ENCODE measurements at places on chromosomes 6 and 20.

- no peak for DNase-seq
Observed at GRCh38 chr6:100695445-100695844, 185.7 kb downstream of the ASCC3 start.

- no peak for DNase-seq
Observed at GRCh38 chr6:159969921-159970320, 1.0 kb downstream of the IGF2R start.

DNA sequence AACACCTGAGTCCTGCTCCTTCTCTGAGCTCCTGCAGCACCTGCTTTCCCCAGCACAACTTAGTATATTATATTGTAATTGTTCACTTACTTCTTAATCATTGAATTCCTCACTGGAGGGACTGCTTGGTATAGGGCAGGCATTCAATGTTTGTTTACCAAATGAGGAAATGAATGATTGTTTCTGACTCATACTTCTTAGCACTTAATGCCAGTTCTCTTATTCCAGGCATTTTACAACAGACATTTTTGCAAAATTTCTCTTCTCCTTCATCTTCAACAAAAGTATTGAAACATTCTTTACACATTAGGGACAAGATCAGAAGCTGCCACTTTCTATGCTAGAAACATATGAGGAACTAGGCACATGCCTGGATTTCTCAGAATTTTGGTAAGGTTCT lies 119.4 kb downstream of the TBX18 start:
- no peak for DNase-seq

GRCh38 chr6:42714098-42714761 lies 8.2 kb downstream of the PRPH2 start:
- no peak for DNase-seq

DNA sequence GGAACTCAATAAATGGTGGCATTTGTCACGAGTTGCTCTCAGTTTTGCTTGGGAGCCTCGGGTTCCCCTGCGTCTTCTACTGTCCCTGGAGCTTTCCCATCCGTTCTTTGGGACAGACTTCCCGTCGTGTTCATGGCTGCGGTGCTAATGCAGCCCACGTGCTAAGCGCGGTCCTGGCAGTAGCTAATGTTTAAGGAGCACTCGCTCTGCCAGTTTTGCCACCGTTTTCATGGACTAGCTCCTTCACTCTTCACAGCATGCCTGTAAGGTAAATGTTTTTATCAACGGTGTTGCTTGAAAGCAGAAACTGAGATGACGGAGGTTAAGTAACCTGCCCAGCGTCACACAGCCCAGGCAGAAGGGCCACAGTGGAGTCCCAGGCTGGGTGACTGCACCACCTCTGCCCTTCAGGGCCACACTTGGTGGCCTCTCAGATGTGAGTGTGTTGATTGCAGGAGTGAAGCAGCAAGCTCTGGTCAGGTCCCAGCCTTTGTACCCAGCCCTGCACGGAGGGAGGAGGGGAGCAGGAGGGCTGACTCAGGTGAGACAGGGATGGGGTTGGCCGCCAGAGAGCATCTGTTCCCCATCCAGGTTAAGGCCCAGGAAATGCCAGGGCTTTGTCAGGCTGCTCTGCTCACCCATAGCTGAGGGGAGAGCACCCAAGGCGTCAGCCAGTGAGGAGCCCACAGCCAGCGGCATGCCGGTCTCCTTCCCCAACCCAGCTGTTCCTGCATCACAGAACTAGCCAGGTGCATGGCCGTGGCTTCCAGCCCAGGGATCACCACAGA lies 181.8 kb downstream of the ZMYND8 start:
- no peak for DNase-seq

GRCh38 chr6:26250698-26251044 lies 114.3 kb upstream of the BTN3A2 start:
- no peak for DNase-seq

DNA sequence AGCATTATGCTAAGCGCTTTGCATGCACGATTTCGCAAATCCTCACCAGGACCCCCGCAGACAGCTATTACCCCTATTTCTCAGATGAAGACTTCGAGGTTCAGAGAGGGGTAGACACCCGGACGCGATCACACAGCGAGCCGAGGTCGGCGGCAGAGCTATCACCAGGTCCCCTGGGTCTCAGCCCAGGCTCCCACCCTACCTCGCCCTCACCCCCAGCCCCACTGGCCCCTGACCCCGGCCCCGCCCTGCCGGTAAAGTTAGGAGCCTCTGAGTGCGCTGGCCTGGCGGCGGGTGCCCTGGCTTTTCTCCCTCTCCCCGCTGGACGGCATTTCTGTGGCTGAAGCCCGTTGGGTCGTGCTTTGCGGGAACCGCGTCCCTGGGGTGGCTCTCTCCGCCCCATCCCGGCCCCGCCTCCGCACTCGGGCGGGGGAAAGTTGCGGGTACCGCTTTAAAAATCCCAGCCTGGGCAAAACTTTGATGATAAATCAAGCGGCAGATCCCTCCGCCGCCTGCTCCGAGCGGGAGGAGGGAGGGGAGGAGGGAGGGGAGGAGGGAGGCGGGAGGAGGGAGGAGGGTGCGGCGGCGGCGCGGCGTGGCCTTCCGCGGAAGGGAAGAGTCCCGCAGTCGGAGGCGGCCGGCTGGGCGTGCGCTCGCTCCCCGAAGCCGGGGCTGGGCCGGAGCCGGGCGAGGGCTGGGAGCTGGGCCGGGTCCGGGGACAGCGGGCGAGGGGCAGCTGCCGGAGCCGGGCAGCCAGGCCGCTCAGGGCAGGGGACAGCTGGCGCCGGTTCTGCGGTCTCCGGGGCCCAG lies at the start of gene VSTM2L:
Gene VSTM2L (plus strand): TSS at position 624 of the 810 bp plus-strand sequence. CDS start 224 bp downstream, outside the sequence.
- DNase-seq: no peak

- peak; percentile 13 for DNase-seq
Observed at GRCh38 chr6:41427642-41428335, 92.4 kb downstream of the NCR2 start.

DNA sequence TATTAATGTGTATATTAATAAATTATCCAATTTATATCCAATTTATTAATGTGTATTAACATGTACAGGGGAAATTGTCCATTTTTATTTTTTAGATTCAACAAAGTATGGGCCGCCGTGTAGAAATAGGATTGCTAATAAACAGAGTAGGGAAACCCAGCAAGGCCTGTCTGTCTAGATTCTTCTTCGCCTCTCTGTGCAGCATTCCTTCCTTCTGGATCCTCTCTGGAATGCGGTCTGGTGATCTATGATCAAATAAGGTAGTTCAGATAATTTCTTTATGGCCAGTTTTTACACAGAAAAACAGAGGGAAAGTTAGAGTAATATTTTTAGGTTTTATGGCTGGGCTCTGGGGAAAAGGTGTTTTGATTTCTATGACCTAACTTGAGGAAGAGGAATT lies 19.9 kb upstream of the HFE start:
- DNase-seq: no peak

GRCh38 chr6:3001773-3002293 lies 2.1 kb downstream of the NQO2 start:
- no peak for DNase-seq

DNA sequence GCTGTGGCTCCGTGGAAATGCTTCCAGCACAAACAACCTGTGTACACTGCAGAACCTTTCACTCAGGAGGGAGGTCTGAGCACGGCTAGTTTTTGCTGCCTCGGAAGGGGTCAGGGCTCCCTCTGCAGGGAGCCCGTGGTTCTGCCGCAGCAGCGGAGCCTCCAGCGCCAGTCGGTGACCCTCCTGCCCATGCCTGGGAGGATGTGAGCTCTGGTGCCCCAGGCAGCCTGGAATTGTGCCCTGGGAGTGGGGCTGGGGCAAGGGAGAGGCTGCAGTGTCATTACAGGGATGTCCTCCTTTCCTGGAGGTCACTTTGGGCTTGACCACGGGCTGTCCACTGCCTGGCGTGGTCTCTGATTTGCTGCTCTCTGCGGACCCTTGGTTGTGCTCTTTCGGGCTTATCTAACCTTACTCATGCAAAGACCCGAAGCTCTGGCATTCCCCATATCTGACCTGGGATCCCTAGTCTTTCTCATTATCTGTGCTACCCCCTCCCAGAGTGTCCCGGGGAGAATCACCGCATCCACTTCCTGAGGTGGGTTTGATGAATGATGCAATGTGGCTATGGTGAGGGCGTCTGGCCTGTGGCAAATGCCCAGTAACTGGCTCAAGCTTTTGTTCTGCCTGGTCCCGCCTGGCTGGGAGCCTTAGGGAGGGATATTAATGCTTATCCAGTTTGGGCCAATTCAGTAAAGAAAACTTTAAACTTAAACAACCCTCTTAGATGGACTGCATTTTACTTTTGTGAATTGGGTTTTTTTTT lies 59.6 kb upstream of the TAGAP start:
- DNase-seq: peak; percentile 44

GRCh38 chr6:131787766-131788712 lies 19.8 kb upstream of the ENPP1 start:
- no peak for DNase-seq

GRCh38 chr6:20447157-20447556 lies 45.5 kb downstream of the E2F3 start:
- no peak for DNase-seq

GRCh38 chr6:4592026-4592425 lies 184.2 kb upstream of the CDYL start:
- no peak for DNase-seq

DNA sequence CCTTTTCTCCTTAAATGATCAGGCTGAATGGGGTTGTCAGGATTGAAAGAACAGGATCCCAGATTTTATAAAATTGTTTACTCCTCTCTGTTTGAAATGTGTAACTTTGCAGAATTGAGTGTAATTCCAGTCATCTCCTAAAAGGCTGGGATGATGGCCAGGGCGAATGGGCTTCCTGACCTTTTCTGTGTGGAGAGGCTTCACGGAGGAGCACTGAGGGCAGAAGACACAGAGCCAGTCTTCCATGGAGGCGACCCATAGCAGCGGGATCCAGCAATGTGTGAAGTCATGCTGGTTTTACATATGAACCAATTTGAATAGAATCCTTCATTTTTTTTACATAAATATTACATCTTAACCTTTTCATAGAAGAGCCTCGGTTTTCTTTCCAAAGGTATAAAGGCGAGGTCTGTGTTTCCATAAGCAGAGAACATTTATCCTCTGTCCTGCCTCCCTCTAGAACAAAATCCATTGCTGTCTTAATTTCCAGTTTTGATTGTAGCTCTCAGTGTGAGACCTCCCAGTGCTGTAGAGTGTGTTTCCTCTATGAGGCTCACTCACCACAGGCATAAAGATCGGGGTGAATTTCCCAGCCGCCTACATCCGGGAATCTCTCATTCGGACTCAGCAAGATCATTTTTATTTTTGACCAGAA lies 369.7 kb upstream of the FLRT3 start:
- no peak for DNase-seq

Measured in stimulated activated CD8-positive, alpha-beta memory T cell treated with anti-CD3 and anti-CD28 coated beads, Interleukin-4, amount 100 ng/mL, for 4 hours (primary cell).